ENCODE measurements at places on chromosomes 12 and 14. TPM values are rescaled to one million over a fixed set of nuclear protein-coding genes. Genes with fewer than 3 reads are reported as not detected.

Gene SVOP
- total RNA-seq, result not detected

Gene SERPINA6
- total RNA-seq, result not detected

Gene WNT5B
- 0.19 TPM for total RNA-seq

Gene PLBD1
- total RNA-seq, result 0.32 TPM

Gene MIP
- total RNA-seq, result not detected

Gene TAS2R14
- 0.68 TPM for total RNA-seq

Gene TAS2R7
- total RNA-seq, result not detected

Gene AICDA
- not detected for total RNA-seq

Gene MYBPC1
- total RNA-seq, result not detected

Gene PROX2
- 0.87 TPM for total RNA-seq

Gene VWF
- 0.24 TPM for total RNA-seq

- DNase-seq, result no peak
These were observed 5.4 kb downstream of the PSMD9 start for GRCh38 chr12:121893961-121894460.

GRCh38 chr12:116662612-116663144, 75.2 kb downstream of the SPRING1 start:
- no peak for DNase-seq

DNA sequence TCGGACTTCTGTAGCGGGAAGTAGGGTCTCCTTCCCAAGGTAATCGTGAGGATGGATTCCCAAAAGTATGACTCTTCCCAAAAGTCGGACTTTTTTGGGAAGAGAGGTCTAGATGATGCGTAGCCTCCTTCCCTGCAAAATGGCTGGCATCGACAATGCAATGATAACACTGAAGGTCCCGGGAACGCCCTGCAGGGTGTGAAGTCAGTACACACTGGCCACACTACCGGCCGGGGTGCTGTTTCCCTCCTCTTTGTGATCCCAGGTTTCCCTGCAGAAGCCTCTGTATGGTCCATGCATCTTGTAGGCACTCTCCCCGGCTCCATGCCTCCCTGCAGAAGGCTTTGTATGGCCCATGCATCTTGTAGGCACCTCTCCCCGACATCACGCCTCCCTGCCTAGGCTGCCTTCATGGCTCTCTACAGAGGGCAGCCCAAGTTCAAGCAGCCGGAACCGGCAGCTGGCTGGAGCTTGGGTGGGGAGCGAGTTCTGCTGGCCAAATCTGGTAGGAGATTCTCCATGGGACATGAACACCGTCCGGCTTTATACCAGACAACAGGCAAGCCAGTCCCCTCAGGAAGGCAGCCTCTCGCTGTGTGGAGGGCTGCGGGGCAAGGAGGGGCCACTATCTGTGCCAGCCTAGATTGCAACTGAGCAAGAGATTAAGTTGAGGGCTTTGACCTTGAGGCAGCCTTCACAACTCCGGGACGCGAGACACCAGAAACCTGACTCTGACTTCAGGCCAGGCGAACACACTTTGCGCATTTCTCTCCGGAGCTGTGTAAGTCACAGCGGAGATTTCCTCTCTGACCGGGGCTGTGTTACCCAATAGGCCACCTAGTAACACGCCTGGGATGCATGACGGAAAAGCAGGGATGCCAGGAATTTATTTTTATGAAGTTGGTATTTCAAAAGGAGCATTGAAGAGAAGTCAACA, 23.5 kb downstream of the FZD10 start:
- no peak for DNase-seq

- no peak for DNase-seq
These were observed 221.0 kb downstream of the ASCL1 start for GRCh38 chr12:103178366-103179080.

DNA sequence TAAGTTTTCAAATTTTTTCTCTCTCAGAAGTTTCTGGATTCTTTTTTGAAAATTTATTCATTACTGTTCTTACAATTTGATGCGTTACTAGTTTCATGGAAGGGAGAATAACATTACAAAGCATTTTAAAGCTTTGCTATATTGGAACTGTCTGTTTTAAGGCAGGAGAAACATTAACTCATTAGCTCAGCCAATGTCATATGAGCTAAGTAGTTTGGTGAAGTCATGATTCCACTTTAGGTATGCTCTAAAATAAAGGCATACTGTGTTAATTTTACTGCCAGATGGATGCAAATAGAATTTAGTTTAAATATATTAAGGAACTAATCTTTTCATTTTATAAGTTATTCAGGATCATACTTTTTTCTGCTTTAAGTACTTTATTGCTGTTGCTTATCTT, 46.0 kb downstream of the ARID2 start:
- DNase-seq, result no peak

GRCh38 chr12:97194546-97194945, 268.1 kb upstream of the RMST start:
- DNase-seq, result no peak

- no peak for DNase-seq
These were observed 9.3 kb downstream of the SYNE3 start for GRCh38 chr14:95507174-95507573.

- no peak for DNase-seq
These were observed 696.8 kb upstream of the LRFN5 start for GRCh38 chr14:40909906-40910305.

- no peak for DNase-seq
These were observed 157.5 kb downstream of the C12orf75 start for GRCh38 chr12:105487963-105488362.

DNA sequence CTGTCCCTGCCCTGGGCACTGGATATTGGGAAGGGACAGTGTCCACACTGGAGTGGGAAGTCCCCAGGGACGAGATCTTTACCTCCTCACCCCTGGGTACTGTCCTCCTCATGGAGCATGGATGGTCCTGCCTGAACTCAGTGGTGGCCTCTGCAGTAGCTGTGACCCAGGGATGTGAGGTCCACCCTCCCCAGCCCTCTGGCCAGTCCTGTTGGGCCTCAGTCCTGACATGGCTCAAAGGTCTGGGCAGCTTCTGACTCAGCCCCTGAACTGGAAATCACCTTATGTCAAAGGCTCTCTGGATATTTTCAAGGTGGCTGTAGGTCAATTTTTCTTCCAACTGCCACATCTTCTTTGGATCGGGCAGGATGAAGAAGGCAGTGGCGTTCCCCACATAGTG, 24.4 kb downstream of the SERPINA1 start:
- no peak for DNase-seq

- DNase-seq, result no peak
These were observed 827.9 kb downstream of the FLRT2 start for GRCh38 chr14:86357876-86358275.

DNA sequence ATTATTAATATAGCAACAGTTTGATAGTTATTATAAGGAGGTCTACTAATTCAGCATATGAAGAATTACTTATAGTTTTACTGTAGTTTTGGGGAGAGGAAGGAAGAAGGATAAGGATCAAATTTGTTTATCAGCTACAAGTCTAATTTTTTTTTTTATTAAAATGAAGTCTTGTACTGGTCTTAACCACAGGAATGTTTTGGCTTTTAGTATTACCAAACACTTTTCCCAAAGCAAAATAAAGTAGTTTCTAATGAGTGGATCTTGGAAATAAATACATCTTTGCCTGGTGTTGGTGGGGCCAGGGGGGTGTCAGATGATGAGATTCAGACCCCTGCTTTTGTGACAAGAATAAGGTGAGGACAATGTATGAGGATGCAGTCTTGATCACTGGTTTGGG, 57.2 kb upstream of the ZDHHC17 start:
- no peak for DNase-seq

DNA sequence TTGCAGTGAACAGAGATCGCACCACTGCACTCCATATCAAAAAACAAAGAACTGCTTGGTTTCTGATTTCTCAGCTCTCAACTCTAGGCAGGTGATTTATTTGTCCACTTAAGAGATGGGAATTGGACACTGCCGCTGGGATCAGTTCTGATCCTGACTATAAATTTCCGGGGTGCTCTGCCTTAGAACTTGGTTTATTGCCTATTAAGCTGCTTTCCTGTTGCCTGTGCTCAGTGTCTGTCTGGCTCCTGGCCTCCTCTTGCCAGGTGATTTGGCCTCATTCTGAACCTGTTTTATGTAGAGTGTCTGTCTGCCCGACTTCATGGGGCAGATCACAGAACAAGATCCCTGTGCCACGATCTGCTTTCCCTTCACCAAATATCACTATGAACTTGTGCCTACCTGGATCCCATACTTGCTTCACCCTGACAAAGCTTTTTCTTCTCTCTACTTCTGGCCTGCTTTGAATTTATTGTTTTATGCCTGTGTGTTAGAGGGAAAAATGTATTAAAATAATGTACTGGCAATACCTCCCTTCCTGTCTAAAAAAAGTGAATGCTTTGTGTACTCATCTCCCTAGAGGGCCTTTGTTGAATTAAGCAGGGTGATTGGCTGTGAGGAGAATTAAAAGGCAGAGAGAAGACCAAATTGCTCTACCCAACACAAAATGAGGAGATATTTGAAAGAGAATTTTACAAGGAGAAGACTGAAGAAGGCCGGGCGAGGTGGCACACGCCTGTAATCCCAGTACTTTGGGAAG, 27.6 kb downstream of the CDKN1B start:
- DNase-seq, result no peak

GRCh38 chr12:130013771-130014484, 110.1 kb upstream of the TMEM132D start:
- DNase-seq, result peak; percentile 51

GRCh38 chr12:71810921-71811320, 28.6 kb upstream of the TBC1D15 start:
- DNase-seq, result no peak

DNA sequence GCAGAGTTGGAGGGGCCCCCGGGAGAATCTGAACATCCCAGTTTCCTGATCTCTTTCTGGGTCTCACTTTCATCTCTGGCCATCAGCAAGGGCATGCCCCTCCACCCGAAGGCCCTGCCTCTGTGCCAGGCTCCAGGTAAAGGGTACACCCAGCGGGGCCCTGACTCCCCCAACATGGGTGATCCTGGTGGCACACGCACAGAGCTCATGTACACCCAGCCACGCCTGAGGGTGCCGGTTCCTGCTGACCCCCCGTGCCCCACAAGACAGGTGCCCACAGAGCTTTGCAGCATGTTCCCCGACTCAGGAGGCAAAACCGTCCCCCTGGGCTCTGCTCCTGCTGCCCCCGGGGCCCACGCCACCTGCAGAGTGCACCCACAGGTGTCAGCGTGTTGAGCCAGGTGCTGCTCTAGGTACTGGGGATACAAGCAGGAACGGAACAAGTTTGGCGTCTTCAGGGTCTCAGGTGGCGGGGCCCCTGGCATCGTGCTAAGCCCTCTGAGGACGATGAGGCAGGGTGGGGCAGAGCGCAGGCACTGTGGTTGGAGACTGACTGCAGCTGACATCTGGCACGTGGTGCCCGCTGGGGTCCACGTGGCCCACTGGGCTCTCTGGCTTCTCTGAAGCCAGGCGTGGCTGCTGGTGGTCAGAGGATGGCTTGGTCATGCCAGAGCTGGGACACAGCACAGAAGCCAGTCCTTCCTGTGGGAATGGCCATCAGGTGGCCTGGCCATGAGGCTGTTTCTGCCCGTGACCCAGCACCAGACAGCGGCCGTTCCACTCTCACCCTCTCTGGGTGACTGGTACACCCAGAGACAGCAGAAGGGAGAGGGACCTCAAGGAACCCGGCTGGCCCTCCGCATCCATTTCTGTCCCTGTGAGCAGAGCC, 13.8 kb downstream of the BAG5 start:
- no peak for DNase-seq

GRCh38 chr12:31832740-31833729, 104.2 kb upstream of the AMN1 start:
- peak; percentile 43 for DNase-seq

- DNase-seq, result no peak
These were observed 10.9 kb upstream of the OTX2 start for GRCh38 chr14:56821177-56821576.
